ENCODE measurements at places on chromosomes 6 and 20.

GRCh38 chr6:5175635-5176034, 85.1 kb downstream of the LYRM4 start:
- DNase-seq, result no peak

- no peak for DNase-seq
These were observed 38.5 kb upstream of the PTPRK start for GRCh38 chr6:128558924-128559323.

DNA sequence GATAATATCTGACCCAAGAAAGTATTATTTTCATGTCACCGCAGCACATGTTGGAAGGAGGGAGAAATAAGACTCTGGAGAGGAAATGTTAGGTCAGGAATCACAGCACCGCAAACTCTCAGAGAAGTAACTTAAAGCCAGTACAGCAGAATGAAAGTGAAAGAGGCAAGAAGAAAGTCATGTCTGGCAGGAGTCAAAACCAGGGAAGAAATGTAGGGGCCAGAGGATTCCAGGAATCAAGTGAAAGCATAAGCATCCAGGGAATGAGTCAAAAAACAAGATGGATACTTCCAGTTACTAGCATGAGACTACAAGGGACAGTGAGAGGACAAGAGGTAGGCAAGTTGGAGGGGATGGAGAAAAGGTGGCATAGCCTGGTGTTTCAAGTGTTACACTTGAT, 80.4 kb downstream of the AK9 start:
- DNase-seq, result no peak

DNA sequence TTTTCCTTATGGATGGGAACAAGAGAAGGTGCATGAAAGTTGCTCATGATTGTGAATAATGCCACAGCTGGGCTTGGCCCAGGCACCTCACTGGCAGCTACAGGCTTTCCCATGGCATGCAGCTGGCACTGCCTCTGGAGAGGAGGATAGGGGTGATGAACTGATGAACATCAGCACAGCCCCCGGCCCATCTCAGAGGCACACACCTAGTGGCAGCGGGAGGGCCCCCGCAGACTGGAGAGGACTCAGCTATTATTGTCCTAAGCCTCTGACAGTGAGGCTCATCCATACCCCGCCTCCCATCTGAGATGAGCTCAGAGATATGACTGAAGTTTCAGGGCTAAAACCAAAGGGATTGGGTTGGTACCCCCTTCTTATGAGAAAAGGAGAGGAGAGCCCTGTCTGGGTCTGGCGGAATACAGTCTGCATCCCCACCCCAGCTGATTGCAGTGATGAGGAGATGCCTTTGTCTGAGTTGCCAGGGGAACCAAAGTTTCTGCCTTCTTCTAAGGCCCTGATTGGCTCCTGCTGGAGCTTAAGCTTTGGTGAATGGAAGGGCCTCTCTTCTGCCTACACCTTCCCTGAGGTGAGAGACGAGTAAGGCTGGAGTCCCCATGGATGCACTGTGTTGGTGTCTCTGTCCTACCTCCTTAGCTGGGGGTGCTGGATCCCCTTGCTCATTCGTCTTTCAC, 27.6 kb upstream of the EPB41L1 start:
- no peak for DNase-seq

DNA sequence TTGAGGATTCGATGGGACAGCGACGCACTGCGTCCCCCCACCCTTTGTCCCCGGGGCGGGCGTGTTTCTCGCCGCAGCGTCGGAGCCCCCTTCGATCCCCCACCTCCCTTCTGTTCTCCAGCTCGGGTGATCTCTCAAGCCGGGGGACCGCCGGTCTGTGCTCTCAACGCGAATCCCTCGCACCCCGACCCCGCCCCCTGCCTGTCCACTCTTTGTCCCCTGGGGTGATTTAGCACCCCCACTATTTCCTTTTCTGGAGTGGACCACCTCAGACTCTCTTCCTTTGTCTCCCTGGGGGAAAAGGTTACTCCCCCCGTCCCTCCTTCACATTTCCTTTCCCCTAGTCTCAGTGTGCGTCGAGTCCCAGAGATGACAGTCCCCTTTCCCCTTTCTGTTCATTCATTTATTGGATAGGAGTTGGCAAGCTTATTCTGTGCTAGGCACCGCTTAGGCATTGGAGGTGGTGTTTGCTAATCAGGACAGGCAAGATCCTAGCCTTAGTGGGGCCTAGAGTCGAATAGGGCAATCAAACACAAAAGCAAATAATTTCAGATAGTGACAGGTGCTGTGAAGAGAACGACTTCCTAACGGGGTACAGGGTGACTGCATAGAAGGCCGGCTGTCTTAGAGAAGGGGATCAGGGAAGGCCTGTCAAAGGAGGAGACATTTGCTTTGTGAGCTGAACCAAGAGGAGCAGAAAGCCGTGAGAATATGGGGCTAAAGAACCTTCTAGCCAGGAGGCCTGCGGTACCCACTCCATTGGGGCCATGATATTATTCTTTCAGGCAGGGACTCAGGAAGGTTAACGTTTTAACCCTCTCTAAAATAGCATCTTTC, 741 bp downstream of the PTPN1 start:
- peak; percentile 22 for DNase-seq

- DNase-seq, result no peak
These were observed 10.7 kb downstream of the ANKRD6 start for GRCh38 chr6:89443658-89444057.

DNA sequence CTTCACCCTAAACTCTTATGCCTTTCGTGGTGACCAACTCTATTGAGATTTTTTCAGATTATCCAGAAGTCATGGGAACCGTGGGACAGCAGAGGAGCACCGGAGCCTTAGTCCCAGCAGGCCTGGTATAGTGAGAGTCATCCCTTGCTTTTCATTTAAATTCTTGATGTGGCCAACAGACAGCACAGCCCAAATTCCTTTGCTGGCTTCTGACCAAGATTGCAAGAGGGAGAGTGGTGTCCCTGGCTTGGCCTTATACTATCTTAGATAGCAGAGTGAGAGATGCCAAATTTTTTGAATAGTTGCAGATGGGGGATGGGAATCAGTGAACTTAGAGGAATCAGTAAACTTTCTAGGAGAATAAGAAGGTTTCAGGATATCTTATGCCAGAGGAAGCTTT, 7.8 kb downstream of the STX11 start:
- DNase-seq, result no peak

DNA sequence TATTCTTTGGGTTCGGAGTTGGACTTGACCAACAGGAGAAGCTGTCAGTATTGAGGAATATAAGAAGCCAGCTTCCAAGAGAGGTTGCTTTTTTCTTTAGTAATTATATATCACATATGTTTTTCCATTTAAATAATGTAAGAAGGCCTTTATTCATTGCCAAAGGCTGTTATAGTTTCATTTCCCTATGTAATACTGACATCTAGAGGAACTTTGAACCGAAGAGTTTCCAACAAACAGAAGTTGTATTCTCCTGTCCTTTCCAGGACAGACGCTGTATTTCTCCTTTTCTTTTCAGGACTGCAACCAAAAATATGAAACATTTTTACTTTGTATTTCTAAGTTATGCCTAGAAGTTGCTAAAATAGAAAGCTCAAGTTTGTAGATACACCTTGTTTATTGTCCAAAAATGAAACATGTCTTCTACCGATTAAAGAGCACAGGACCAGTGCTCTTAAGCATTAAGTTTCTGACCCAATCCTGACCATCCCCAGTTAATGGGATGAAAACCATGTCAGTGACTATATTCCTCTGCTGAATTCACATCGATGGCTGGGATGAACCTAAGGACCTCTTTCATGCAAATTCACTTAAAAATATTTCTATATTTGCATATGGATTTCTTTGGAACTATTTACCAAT, 55.1 kb downstream of the MYLK4 start:
- DNase-seq, result no peak

DNA sequence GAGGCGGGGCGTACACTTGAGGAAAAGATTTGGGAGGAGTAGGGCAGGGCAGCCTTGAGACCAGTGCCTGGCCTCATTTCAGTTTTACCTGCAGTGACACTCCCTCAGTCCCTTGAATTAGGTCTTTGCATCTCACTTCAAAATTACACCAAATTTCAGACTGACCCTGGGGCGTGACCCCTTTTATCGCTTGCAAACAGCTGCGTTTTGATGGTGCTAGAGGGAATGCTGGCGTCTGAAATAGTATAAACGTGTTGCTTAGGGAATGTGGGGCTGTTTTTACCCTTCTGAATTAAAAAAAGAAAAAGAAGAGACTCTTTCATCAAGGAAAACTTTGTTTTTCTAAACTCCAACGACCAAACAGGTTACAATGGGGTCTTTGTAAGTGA, 21.0 kb downstream of the COL9A1 start:
- DNase-seq, result no peak

- DNase-seq, result no peak
These were observed 699.7 kb upstream of the ID4 start for GRCh38 chr6:19137505-19137904.

DNA sequence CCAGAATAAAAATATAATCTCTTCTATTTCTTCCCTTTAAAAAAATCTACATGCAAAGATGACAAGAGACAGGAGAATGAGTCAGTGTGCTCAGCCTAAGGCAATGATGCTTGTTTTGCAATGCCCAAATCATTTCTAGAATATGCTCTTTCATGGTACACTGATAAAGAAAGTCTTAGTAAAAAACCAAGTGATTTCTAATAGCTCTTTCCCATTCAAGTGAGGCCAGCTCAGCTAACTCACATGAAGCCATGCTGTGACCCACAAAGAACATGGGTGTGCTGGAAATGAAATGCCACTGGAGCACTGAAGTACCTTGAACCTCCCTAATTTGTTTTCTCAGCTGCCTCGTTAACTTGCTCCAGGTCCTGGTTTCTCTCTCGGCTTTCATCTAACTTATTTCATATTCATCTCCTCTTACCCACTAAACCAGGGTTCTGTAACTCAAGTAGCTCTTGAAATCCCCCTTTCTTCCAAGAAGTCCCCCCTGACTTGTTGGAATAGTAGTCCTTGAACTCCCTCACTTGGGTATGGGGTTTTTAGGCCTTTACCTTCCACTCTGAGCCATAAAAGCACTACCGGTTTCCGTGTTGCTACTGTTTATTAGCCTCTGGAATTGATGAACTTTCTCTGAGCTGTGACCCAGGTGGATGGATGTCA, 92.7 kb downstream of the IRF4 start:
- no peak for DNase-seq

DNA sequence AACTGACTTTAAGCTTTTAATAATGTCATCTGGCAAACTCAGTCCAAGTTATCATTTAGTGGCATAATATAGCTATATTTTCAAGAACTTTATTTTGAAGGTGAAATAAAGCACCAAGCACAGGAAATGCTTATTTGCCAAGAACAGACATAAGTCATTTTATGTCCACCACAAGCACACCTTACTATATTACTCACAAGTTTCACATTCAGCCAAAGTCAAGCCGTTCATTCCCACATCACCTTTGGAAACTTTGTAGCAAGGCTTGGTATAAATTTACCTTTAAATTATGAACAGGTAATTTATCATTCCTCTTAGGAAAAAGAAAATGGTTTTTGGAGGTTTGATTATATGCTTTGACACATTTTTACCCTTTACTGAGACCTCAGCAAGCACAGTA, 236.8 kb upstream of the FKBP1C start:
- no peak for DNase-seq

GRCh38 chr6:23179994-23180393, 610.6 kb downstream of the HDGFL1 start:
- DNase-seq, result no peak

DNA sequence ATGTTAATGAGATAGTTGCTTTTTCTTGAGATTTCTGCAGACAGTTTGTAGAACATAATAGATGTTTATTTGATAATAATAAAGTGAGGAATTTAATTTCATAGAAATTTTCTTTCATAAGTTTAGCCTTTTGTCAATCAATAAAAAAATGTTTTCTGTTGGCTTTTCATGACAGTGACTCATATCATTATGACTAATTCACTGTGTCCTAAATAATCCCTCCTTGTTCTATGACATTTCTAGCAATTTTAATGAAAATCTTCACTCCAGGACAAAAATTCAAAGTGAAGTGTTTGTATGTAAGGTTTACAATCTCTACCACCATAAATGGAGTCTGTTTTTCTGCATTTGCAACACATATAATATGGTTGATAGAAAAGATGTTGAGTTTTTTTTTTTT, 109.9 kb downstream of the UTRN start:
- no peak for DNase-seq

GRCh38 chr6:167782698-167783517, 43.8 kb upstream of the AFDN start:
- no peak for DNase-seq

GRCh38 chr6:17032988-17033634, 68.7 kb upstream of the STMND1 start:
- no peak for DNase-seq

DNA sequence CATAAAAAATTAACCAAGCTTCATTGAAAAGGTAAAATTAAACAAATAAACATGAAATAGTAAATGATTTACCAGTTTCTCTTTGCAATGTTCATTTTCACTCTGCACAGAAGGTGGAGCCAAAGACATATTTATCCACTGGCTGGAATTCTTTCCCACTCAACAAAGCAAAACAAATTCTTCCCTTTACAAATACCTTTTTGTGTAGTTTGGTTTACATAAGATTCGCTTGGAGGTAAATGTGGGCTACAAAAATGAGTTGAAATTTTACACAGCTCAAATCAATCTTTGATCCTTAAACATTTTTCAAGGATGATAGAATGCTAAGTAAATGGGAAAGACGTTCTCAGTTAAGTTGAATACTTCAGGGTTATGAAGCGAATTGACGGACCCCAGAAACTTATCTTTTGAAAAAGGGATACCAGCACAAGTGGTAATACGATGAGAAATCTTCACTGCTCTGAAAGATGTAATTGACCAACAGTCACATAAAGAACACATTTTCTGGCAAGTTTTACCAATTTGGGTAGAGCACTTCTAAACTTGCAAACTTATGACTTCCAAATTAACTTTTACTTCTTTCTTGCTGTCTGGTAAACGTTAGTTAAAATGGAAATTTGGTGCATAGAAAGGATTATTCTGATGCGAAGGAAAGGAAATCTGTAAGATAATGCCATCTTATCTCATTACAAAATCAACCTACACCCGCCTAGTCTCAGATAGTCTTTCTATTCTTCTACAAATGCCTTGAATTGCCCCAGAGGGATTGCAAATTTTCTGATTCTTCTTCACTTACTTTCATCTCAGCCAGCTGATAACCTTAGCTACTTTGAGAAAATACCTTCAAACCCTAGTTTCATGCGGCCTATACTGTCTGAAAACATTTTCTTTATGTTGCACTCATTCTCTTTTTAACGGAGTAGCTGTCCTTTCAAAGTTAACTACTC, 4.7 kb upstream of the GJA1 start:
- DNase-seq, result no peak

DNA sequence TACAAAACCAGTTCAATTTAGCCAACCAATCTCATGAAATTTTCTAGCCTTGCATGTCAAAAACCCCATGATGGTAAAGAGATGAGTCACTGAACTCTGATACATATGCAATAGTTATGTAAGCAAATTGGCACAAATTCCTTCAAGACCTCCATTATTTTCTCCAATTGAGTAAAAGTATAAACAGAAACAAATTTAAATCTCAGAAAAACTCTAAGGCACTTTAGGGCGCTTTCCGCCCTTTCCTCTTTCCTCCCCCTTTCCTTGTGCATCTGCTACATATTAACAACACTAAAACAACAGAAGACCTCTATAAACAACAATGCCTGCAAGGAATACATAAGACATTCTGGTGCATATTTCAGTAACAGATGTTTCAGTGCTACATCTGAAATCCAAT, 48.5 kb downstream of the KIF13A start:
- no peak for DNase-seq

Data from activated T-cell treated with anti-CD3 and anti-CD28 coated beads, Interleukin-2, amount 50 U/mL, for 1 hour (primary cell).